ENCODE measurements at places on chromosomes 3 and 15.

DNA sequence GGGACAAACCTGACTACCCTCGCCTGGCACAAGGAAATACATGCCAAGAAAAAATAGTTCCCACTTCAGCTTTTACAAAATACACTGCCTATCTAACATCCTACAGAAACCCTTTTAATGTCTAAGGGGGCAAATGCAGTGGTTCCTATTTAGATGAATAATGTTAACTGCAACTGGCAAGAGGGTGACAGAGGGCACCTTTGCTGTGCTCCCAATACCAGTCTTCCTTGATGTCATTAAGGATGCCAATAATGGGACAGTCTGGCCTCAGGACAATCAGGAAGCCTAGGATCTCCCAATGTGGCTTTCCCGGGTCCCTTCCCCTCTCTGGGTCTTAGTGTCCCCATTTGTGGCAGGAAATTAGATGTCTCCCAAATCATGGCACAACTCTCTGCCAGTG lies 13.9 kb downstream of the CSRNP1 start:
- no peak for DNase-seq

DNA sequence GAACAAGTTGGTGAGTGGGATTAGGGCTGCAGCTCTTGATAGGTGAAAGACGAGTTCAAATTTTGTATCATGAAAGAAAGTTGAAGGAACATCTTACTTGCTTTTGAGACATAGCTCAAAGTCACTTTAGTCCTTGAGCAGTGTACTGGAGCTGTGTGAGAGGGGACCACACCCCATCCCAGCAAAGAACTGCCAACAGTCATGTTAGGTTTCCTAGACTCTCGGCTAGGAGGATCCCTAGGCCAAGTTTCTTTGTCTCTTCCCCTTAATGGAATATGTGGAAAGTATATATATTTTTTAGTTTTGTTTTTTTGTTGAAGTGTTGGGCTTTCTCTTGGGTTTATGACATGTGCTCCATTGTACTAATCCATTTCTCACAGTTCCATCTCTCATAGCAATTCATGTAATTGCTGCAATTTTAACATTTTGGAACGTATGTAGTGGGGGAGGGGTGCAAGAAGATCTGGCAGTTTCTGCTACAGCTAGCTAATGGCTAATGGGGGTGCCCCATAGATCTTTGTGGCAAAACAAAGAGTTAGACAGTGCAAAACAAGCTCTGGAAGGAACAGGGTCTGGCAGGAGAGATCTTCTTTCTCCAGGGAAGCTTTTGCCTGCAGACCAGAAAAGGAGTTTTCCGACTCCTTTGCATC lies 25.1 kb downstream of the TLNRD1 start:
- DNase-seq, result no peak

DNA sequence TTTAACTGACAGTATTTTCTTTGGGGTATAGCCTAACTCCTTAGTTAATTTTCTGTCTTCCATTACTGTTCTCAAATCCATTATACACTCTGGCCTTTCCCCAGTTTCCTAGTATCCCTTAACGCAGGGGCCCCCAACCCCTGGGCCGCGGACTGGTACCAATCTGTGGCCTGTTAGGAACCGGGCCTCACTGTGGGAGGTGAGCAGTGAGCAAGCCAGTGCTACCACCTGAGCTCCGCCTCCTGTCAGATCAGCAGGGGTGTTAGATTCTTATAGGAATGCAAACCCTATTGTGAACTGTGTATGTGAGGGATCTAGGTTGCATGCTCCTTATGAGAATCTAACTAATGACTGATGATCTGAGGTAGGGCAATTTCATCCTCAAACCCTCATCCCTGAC lies 75.1 kb downstream of the DOCK3 start:
- DNase-seq, result no peak

DNA sequence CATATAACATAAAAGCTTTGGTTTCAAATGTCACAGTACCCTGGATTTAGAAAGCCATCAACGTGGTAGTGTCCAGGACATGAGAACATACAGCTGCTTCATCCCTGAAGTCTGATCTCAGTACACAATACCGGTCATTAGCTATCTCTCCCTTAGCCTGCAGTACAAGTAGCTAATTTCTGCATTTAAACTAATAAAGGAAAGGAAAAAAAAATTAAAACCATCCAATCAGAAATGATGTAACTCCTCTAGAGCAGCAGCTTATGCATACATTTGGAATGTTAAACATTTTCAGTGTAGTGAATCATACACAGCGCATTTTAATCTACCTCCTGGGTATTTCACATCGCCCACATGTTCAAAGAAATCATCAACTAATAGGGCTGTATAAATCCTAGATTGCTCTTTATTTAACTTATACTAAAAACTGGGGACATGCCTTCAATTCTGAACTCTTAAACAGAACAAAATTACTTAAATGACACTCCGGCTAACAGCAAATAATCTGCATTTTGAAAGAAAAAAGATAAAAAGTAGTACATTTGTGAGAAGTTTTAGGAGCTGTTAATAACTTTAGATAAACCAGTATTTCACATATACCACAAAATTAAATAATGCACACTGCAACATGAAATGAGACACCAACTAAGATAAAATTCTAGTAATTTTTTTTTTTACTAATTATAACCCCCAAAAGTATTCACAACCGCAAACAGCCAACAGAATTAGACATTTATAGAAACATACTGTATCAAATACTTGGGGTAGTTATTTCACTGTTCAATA lies 3.7 kb downstream of the IGF2BP2 start:
- no peak for DNase-seq

- no peak for DNase-seq
Measured at GRCh38 chr15:64991536-64992135, 1.9 kb upstream of the SPG21 start.

- DNase-seq, result no peak
Measured at GRCh38 chr3:15498431-15499214, 22.9 kb downstream of the COLQ start.

Data from hematopoietic multipotent progenitor cell (in vitro differentiated cells).